ENCODE measurements at places on chromosomes 2 and 18.

- DNase-seq = no peak
Observed at GRCh38 chr2:29050591-29050990, 23.7 kb downstream of the PCARE start.

DNA sequence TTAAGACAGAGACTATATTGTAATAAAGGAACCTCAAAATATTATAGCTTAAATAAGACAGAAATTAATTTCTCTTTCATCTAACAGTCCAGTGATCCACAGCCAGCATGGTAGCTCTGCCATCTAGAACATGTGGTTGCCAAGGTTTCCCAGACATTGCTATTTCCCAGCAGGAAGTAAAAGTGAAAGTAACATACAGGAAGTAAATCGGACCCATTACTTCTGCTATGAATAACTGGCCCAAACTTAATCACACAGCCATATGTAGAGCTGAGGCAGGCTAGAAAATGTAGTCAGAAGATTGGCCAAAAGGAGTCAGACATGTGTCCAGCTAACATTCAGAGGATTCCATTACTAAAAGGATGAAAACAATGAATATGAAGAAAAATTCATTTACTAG, 71.0 kb downstream of the NOL4 start:
- no peak for DNase-seq

DNA sequence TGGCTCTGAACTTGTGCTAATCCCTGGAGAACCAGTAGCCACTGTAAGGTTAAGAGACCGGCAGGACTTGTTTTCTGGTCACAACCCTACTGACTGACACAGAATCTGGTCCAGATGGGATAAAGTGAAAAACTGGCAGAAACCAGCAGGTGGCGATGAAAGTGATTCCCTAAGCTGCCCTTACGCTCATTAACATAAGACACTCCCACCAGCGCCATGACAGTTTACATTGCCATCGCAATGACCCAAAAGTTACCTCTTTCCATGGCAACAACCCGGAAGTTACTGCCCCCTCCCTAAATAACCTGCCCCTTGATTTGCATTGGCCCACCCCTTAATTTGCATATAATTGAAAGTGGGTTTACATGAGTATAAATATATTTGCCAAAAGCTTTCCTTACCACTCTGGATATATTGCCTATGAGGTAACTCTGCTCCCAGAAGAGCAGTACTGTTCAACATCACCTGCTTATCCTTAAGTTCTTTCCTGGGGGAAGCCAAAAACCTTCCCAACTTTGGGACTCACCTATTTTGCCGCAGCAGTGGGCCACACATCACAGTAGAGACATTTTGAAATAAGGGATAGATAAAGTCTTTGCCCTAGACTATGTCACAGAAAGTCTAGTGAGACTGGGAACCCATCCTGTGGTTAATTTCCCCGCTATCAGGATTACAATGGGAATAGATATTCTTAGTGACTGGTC, 35.8 kb upstream of the AFF3 start:
- DNase-seq = no peak

DNA sequence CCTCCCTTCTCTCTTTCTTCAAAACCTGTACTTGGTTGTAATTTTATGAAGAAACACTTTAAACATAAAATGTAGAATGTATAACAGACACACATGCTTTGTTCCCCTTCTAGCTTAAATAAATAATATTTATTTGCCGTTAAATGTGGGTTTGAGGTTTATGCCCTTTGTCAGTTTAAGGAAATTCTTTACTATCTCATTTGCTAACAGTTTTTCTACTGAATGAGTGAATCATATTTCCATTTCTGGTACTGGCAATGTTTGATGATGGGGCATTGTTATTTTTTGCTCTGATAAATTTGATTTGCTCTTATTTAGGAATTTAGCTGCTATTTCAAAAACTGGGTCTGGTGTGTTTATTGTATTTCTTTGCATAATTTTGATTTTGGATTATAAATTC, 555.6 kb downstream of the CCDC85A start:
- DNase-seq = no peak

DNA sequence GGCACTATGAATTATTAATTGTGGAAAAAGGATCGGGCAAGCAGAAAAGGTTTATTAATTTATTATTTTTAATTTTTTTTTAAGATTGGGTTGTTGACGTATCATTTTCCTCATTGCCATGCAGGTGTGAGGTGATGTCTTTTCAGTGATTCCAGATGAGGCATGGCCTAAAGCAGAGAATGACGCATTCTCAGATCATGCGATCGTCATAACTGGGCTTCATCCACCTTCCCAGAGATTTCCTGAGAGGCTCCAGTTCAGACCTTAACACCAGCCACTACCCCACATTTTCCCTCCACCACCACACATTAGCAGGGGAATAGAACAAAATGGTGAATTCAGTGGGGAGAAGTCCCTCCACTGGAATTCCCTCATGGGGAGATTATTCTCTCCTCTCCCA, 518.4 kb upstream of the SPHKAP start:
- DNase-seq = no peak

DNA sequence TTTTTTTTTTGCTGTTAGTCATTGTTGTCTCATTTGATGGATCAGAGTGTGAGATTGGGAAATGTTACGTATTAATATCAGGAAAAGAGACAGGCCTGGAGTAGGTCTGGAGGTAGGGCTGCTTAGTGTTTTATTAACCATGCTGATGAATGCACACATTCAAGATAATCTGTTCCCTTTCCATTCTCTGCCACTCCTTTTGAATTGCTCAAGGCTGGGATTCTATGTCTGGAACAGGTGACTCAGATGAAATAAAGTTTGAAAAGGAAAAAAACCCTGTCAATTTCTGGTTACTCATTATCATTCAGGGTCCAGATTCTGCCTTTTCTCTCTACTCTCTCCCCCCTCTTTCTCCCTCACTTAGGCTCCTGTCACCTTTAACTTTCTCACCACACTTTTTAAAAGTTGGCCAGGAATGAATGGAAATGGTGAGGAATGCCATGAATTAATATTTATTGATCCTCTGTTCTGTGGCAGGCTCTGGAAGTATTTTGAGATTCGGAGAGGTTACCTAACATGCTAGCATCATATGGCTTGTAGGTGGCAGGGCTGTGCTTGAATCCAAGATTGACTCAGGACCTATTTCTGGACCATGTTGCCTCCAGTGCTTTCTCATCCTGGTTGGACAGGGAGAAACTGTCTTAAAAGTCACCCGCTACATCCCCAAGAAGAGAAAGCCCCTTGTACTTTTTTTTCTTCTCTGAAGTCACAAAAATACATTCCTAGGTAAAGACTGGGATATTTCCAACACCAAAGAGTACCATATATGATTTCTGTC, 40.2 kb downstream of the MAP4K4 start:
- DNase-seq = no peak

DNA sequence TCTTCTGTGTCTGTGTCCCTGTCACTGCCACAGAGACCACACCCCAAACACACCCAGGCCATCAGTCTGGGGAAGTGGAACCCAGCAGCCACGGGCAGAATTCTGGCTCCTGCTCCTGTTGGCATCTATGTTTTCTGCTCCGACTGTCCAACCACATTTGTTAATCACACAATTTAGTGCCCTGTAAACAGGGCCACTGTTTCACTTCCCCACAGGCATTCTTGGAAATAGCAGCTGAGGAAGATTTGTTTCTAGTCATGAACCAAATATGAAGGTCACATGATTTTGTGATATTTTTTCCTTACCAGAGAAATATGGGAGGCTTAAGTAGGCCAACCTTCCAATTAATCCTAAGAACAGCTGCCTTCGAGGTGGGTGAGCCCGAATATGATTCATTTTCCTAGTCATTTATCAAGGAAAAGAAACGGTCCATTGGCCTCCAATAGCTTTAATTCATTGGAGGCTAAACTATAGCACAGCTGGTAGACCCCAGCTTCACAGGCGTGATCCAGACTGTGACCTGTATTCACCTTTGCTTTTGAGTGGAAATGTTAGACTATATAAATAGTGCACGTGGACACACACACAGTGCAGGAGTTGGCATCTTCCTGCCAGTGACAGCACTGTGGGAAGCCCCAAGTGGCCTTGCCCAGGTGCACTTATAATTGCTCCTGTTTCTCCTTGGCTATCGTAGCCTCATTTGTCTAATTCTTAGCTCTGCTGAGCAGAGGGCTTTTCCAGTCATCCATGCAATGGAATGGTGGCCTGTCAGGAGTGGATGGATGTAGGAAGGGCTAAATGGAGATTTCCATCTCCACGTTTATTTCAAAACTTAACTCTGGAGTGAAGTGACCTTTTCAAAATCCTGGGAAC, 267.9 kb downstream of the LPIN1 start:
- DNase-seq = peak; percentile 34

GRCh38 chr2:222611684-222612083, 44.2 kb downstream of the FARSB start:
- no peak for DNase-seq

DNA sequence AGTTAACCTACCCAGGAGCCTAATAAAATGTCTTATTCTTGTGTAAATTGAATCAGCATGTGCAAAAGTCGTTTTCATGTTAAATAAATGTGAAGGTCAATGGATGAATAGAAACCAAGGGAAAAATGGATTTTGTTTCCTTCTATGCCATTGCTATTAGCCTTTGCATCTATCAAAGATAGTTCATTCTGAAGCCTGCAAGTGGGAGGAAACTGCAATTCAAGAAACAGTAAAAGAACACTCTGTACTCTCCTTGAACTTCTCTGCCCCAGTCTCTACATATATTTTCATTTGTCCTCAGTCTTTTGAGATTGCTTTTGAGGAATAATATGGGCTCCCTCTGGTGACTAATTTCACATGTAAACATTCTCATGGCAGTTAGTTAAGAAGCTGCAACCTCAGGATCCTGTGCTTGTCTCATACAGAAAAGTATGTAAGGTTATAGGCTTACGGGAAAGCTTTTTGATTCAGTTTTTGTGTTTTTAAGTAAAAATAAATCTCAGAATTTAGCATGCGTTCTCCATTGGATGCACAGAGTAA, 1590.0 kb upstream of the LRRTM1 start:
- peak; percentile 20 for DNase-seq

DNA sequence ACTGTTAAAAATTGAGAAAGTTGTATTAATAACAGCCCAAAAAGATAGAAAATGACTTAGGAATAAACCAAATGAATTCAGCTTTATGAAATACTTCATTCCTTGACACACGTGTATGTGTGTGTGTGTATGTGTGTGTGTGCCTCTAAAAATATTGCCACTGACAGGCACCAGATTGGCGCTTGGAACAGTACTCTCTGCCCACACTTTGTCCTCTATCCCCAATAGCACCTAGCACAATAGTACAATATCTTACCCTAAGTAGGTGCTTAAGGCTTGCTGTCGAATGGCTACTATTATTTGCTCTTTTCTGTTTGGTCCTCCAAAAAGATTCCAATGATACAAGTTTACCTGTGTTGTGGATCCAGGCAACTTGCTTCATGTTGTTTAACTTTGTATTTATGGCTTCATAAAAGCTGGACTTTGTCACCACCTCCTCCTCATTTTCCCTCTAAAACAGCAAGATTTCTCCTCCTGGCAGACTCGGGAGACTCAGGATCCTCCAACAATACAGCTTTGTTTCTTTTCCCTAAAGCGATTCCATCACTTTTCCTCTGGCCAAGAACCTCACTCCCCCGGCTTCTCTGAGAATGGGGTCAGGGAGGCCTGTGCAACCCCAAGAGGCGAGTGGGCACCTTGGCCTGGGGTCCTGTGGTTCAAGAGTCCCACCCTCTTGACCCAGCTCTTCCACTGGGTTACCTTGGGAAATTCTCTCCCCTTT, 43.3 kb upstream of the LCLAT1 start:
- no peak for DNase-seq

GRCh38 chr2:149221898-149222297, 108.5 kb upstream of the LYPD6 start:
- no peak for DNase-seq

GRCh38 chr2:187165936-187166610, 282.0 kb downstream of the CALCRL start:
- no peak for DNase-seq

DNA sequence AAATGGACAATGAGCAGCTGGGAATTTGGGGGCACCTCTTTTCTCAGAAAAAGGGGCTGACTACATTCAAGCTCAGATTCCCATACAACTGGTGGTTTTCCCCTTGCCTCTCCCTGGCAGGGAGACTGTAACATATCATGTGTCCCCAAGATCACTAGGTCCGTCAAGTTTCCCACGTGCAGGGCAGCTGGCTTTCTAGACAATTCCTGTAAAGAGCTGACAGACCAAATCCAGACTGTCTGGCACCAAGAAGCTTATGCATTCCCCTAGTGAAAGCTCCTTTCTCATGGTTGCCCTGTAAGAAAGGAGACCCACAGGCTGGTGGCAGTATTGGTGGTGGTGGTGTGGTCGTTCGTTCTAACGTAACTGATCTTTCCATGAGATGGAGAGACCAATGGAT, 48.8 kb downstream of the THUMPD2 start:
- DNase-seq = no peak

GRCh38 chr2:120435671-120436459, 89.9 kb downstream of the INHBB start:
- DNase-seq = no peak

GRCh38 chr2:239803102-239803765, 221.9 kb downstream of the NDUFA10 start:
- no peak for DNase-seq

- DNase-seq = no peak
Observed at GRCh38 chr18:50853863-50854271, 25.1 kb upstream of the ME2 start.

Measured in fibroblast of skin of left quadriceps (primary cell).